ENCODE measurements at places on chromosomes 3 and 15. TPM values are rescaled to one million over a fixed set of nuclear protein-coding genes. Genes with fewer than 3 reads are reported as not detected.
A peak's percentile ranks its signal among the peaks of the same experiment; 100 is the strongest.

DNA sequence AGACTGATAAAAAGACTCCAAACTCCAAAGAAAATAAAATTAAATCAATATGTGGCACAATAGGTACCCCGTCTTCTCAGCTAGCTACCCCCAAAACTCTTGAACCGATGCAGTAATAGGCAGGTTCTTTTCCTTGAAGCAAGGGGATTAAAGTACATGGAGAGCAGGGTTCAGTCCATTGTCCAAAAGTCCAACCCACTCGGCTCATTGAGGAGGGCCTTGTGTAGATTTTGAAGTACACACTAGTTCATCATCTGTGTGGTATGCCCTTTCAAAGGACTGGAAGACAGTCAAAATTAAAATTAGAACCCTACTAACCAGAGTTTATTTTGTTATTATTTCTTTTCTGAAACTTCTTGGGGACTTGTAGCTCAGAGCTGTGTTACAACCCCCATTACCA lies 23.3 kb downstream of the TF start:
- H3K4me1 ChIP-seq = no peaks in the 10 kb centered on the region
- H3K4me3 ChIP-seq = no peak overlapping the region
- no peak overlapping the region for H3K27ac ChIP-seq
- no peaks in the 10 kb centered on the region for H3K36me3 ChIP-seq

Gene CGNL1
- 2.9 TPM for total RNA-seq

GRCh38 chr15:55133972-55134371 lies 62.8 kb downstream of the RSL24D1 start:
- no peaks in the 10 kb centered on the region for H3K27me3 ChIP-seq
- H3K4me3 ChIP-seq = no peak overlapping the region
- H3K36me3 ChIP-seq = no peaks in the 10 kb centered on the region
- no peak for DNase-seq
- no peaks in the 10 kb centered on the region for H3K4me1 ChIP-seq

DNA sequence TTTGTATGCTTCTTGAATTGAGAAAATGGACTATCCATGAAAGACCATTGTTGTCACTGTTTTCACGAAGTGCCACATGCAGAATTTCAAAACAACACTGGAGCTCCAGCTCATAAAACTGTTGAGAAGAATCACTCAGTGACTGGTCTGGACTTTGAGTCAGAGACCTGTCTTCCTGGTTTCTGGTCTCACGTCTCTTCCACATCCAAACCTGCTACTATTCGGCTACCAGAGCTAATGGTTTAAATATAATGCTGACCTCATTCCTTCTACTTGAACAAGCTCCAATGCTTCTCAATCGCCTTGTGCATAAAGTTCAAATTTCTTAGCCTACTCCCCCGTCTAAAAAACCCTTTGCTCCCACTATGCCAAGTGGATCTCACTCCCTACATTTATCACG lies 227.9 kb upstream of the NR2F2 start:
- H3K4me1 ChIP-seq = no peaks in the 10 kb centered on the region
- no peaks in the 10 kb centered on the region for H3K36me3 ChIP-seq

- no peaks in the 10 kb centered on the region for H3K4me1 ChIP-seq
- no peaks in the 10 kb centered on the region for H3K27me3 ChIP-seq
- no peak overlapping the region for H3K27ac ChIP-seq
- H3K4me3 ChIP-seq = no peak overlapping the region
These were observed 690.5 kb upstream of the ALCAM start for GRCh38 chr3:104676241-104676640.

DNA sequence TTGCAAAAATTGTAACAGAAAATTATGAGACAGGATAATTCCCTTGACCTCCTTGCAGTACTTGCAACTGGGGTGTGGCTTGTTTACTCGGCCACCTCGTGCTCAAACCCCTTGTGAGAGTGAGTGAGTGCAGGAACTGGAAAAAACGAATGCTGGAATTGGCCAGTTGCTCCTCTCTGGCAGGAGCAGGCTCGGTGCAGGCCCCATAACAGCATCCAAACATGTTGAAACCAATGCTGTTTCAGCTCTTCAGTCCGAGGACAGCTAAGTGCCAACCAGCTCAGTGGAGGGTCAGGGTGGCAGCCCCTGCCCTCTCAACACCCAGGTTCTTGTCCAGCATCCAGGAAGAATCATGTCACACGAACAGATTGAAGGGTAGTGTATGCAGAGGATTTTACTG lies 36.9 kb downstream of the METTL6 start:
- H3K4me3 ChIP-seq = no peak overlapping the region
- no peaks in the 10 kb centered on the region for H3K27me3 ChIP-seq
- H3K4me1 ChIP-seq = no peaks in the 10 kb centered on the region
- no peak for DNase-seq
- no peaks in the 10 kb centered on the region for H3K36me3 ChIP-seq

DNA sequence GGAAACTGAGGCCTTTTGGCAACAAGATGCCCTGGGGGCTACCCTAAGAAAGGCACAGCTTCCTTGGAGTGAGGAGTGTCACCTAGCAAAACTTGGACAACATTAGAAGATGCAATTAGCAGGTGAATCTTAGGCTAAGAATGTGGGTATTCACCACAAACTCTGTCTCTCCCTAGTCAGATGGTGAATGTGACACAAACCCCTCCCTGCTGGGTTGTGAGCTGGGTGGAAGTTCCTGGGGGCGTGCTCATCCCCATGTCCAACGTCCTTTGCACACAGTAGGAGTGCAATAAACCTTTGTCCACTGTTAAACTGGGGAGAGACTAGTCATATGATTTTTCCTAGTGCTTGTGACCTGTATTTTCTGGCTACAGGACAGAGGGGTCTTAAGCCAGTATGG lies 67.1 kb upstream of the SH3GL3 start:
- H3K27ac ChIP-seq = no peak overlapping the region
- peaks cover 55% of the 10 kb centered on the region for H3K27me3 ChIP-seq
- H3K4me1 ChIP-seq = no peaks in the 10 kb centered on the region
- H3K4me3 ChIP-seq = no peak overlapping the region
- H3K36me3 ChIP-seq = no peaks in the 10 kb centered on the region

DNA sequence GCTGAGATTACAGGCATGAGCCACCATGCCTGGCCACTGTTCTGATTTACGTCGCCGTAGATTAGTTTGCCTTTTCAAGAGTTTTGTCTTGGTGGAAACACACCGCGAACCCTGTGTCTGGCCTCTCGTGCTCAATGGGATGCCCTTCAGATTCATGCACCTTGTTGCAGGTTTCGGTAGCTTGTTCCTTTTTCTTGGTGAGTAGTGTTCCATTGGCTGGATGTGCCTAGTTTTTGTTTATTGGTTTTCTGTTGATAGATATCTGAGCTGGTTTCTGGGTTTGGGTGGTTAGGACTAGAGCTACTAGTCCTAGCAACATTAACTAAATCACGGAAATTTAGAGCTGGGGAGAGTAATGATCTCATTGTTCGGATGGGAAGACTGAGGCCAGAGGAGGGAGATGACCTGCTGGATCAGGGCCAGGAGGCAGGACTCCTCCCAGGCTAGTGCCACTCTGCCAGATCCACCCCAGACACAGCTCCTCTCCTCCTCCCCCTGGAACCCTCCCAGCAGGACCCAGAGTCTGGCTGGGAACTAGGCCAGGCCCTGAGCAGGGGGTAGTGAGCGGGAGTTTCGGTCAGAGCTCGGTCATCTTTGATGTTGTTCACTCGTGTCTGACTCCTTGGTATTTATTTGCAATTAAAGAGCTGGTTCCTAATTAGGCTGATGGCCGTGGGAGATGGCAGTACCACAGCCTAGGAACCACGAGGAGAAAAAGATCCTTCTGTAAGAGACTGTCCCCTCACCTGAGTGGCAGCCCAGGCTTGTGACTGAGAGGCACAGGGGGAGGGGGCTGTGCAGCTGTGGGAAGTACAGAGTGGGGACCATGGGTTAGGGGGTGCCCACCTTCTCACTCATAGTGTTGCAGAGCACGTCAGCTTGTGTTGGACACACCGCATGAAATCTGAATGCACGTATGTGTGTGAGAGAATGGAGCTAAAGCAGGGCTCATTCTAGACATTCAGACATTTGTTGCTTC lies 73.4 kb downstream of the SMAD6 start:
- no peaks in the 10 kb centered on the region for H3K27me3 ChIP-seq
- H3K4me3 ChIP-seq = no peak overlapping the region
- peak overlapping the region; percentile 71 for H3K27ac ChIP-seq
- DNase-seq = peak; percentile 71
- no peaks in the 10 kb centered on the region for H3K36me3 ChIP-seq

DNA sequence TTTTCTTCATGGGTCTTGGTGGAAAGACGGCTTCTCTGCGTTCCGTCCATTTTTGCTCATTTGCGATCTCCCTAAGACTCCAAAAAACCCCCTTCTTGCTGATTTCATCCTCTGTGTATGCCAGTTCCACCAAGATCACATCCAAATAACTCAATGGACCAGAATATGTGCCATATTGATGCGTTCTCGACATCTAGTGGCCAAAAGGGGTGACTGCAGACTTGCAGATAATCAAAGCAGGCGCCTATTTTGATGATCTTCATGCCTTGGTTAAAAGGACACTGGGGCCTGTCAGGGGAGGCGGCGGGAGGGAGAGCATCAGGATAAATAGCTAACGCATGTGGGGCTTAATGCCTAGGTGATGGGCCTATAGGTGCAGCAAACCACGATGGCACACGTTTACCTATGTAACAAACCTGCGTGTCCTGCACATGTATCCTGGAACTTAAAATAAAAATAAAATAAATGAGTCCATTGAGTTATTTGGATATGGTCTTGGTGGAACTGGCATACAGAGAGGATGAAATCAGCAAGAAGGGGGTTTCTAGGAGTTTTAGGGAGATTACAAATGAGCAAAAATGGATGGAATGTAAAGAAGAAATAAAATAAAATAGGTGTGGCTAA lies 104.2 kb upstream of the RAD18 start:
- no peaks in the 10 kb centered on the region for H3K36me3 ChIP-seq
- H3K27me3 ChIP-seq = no peaks in the 10 kb centered on the region
- no peaks in the 10 kb centered on the region for H3K4me1 ChIP-seq
- DNase-seq = peak; percentile 67
- no peak overlapping the region for H3K27ac ChIP-seq

- H3K36me3 ChIP-seq = no peaks in the 10 kb centered on the region
- no peak overlapping the region for H3K4me3 ChIP-seq
- peaks cover 63% of the 10 kb centered on the region for H3K4me1 ChIP-seq
- DNase-seq = peak; percentile 70
- H3K27me3 ChIP-seq = no peaks in the 10 kb centered on the region
These were observed 46.1 kb downstream of the AMOTL2 start for GRCh38 chr3:134328147-134328591.

DNA sequence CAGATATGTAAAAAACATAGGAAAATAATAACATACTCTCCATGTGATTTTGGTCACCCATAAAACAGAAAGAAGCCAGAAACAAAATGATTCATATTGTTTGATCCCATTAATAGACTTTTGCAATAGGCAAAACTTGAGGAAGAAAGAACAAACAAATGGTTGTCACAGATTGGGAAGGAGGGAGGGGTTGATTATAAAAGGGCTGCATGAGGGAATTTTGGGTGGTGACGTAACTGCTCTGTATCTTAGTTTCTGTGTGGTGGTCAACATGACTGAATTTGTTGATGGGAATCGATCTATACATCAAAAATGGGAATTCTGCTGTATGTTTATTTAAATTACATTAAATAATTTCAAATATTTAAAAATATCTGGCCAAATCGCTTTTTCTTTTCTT lies 86.3 kb downstream of the P3H2 start:
- no peak for DNase-seq
- H3K27me3 ChIP-seq = no peaks in the 10 kb centered on the region
- H3K4me1 ChIP-seq = peaks cover 39% of the 10 kb centered on the region
- H3K27ac ChIP-seq = peak overlapping the region; percentile 34

GRCh38 chr3:65588884-65589283 lies 449.8 kb downstream of the MAGI1 start:
- no peaks in the 10 kb centered on the region for H3K36me3 ChIP-seq
- peaks cover 10% of the 10 kb centered on the region for H3K4me1 ChIP-seq
- no peak overlapping the region for H3K4me3 ChIP-seq
- no peak for DNase-seq
- H3K27me3 ChIP-seq = no peaks in the 10 kb centered on the region

- DNase-seq = no peak
- no peaks in the 10 kb centered on the region for H3K4me1 ChIP-seq
- H3K4me3 ChIP-seq = no peak overlapping the region
- no peaks in the 10 kb centered on the region for H3K36me3 ChIP-seq
- no peak overlapping the region for H3K27ac ChIP-seq
- H3K27me3 ChIP-seq = no peaks in the 10 kb centered on the region
These were observed 87.6 kb upstream of the KBTBD8 start for GRCh38 chr3:66910266-66911055.

Gene RTP4
- total RNA-seq = 7.2 TPM

GRCh38 chr15:51642696-51643095 lies 20.1 kb upstream of the DMXL2 start:
- H3K27me3 ChIP-seq = no peaks in the 10 kb centered on the region
- H3K27ac ChIP-seq = no peak overlapping the region
- H3K36me3 ChIP-seq = no peaks in the 10 kb centered on the region
- no peak for DNase-seq
- no peaks in the 10 kb centered on the region for H3K4me1 ChIP-seq

DNA sequence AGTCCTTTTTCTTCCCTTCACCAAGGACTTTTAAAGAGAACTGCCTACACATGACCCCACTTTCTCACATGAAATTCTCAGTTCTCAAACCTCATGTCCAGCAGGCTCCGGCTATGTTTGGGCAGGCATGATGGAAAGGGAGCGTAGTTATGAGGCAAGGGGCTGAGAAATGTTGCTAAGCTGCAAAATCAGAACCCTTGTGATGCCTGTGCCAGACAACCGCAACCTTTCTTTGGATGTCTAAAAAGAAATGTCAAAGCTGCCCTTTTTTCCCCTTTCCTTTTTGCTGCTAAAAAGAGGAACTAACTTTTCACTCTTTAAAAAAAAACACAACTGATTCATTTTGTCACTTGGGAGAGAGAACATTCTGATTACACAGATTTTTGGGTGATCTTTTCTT lies 19.2 kb downstream of the GNB4 start:
- H3K27ac ChIP-seq = no peak overlapping the region
- H3K36me3 ChIP-seq = no peaks in the 10 kb centered on the region
- DNase-seq = no peak
- no peaks in the 10 kb centered on the region for H3K27me3 ChIP-seq
- peaks cover 26% of the 10 kb centered on the region for H3K4me1 ChIP-seq

GRCh38 chr3:122006267-122006666 lies 15.8 kb downstream of the ILDR1 start:
- no peaks in the 10 kb centered on the region for H3K36me3 ChIP-seq
- H3K4me3 ChIP-seq = no peak overlapping the region
- no peak overlapping the region for H3K27ac ChIP-seq
- H3K27me3 ChIP-seq = no peaks in the 10 kb centered on the region

DNA sequence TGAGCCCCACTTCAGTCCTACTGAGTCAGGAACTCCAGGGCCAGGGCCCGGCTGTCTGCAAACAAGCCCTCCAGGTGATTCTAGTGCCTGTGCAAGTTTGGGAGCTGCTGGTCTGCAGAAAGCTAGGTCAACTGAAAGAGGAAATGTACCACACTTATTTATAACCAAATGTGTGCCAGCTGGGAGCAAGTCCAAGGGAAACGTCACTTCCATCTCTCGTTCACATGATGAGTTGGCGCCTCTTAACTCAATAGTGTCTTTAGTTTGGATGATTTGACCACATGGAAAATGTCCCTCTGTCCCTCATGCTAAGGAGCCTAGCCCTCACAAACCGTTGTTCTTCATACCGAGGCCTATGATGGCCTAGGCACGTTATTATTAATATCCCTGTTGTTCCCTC lies 43.2 kb downstream of the GOLGA8S start:
- no peaks in the 10 kb centered on the region for H3K36me3 ChIP-seq
- no peak overlapping the region for H3K4me3 ChIP-seq
- no peaks in the 10 kb centered on the region for H3K4me1 ChIP-seq
- no peak for DNase-seq

GRCh38 chr3:159748425-159748824 lies 240.2 kb upstream of the IL12A start:
- H3K36me3 ChIP-seq = no peaks in the 10 kb centered on the region
- no peak overlapping the region for H3K27ac ChIP-seq
- no peaks in the 10 kb centered on the region for H3K27me3 ChIP-seq
- no peak overlapping the region for H3K4me3 ChIP-seq
